ENCODE measurements at places on chromosomes 7 and 10.

GRCh38 chr7:25132430-25132829 lies 7.4 kb upstream of the CYCS start:
- no peak for DNase-seq

DNA sequence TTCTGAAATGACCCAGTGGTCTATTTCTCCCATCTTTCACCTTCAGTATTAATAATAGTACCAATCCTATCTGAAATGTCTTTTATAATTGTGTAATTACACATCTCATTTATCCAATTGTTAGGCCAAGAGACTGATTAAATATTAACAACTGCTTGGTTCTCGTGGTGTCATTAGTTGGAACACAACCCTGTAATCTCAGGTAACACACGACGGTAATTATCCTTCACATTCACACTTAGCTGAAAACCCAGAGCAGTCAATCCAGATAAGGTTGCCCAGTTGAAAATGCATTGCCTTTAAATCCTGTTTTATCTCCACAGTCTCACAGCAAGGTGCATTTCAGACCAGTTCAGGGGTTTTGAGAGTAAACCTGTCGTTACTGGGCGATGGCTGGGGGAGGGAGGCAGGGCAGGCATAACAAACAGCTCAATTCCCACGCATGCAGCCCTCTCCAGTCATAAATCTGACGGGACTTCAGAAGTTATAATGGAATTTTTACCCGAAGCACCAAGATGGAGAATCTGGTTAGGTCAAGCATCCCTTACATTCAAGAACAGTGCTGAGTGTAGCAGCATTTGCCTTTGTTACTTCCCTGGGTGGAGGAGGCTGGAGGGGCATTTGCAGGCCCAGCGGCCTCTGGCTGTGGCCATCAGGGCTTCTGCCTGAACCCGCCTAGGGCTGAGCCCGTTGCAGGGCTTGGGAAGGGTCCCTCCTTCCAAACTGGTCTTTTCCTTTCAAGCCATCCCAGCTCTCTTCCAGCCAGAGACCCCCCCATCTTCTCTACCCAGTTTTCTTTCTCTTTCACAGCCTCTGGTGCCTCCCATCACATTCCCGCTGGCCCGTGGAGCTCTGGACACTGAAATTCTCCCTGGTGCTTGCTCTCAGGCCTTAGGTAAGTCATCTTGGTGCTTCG lies 201.0 kb upstream of the LYZL2 start:
- DNase-seq: no peak

DNA sequence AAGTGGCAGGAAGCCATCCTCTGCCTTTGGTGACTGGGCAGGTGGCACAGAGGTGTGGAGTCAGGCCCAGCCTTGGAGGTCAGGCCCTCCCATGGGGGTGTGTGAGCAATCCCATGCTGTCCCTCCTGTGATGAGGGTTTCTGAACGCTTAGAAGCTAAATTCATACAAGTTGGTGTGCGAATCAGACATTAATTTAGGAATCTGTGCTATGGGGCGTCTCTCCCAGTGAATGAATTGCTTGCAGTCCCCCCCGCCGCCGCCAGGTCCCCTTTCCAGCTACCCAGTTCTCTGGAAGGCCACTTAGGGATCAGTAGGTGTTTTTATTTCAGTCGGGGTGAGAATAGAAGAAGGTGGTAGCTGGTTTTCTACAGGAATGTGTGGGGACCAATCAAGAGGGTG lies 37.5 kb downstream of the LRRC18 start:
- DNase-seq: no peak

- DNase-seq: no peak
These were observed 291.0 kb upstream of the C7orf33 start for GRCh38 chr7:148299350-148300276.

- DNase-seq: peak; percentile 49
These were observed 21.6 kb downstream of the PRPF18 start for GRCh38 chr10:13608246-13608853.

DNA sequence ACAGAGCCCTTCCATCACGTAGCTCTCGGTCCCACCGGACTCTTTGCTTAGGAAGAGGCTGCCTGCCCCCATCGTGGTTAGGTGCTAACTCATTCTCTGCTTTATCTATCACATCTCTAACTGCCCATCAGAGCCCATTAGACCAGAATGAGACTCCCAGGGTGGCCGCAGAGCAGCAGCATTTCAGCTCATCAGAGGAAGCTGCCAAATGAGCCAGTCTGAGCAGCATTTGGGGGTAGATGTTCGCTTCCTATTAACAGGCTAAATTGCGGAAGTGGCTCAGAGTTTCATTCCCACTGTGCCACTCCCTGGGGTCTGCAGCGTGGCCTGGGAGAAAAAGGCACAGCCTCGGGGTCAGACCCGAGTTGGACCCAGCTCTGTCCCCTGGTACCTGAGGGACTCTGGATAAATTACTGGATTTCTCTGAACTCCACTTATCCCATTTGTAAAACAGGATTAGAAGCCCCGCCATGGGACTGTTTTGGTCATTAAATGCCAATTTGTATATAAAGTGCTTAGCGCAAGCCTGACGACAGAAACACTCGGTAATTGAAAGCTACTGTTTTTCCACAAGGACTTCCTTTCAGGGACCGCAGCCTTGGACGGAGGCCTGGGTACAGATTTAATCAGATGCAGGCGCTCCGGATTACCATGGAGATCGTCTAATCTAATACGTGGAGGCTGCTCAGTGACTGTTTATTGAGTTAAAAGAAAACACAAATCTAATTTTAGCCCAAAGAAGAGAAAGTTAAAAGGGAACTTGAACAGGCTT lies 73.8 kb upstream of the PRLHR start:
- DNase-seq: peak; percentile 78

DNA sequence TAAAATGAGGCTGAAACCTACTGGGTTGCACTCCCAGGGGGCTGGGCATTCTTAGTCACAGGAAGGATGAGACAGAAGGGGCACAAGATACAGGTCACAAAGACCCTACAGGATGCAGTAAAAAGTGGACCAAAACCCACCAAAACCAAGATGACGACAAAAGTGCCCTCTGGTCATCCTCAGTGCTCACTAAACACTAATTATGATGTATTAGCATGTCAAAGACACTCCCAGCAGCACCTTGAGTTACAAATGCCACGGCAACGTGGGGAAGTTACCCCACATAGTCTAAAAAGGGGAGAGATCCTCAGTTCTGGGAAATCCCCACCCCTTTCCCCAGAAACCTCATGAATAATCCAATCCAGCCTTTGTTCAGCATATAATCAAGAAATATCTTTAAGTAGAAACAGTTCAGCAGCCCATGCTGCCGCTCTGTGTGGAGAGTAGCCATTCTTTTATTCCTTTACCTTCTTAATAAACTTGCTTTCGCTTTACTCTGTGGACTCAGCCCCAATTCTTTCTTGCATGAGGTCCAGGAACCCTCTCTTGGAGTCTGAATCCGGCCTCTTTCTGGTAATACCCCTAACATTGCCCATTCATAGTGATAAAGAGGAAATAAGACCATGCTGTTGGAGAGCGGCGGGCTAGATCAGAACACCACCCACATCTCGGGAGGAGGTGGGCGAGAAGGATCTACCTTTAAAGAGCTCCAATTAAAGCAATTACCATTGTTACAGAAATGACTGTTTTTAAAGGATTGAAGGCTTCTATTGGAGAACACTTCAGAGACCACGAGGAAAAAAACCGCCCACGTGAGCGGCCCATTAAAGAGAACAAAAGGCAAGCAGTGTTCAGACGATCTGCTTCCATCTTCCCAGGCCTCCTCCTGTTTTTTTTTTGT lies 170.9 kb downstream of the USP6NL start:
- no peak for DNase-seq

- DNase-seq: peak; percentile 95
These were observed 302.7 kb downstream of the HDAC9 start for GRCh38 chr7:18798088-18798906.

GRCh38 chr7:7989616-7990440 lies 21.2 kb downstream of the GLCCI1 start:
- no peak for DNase-seq

GRCh38 chr10:88983206-88983605 lies 7.4 kb upstream of the FAS start:
- peak; percentile 27 for DNase-seq

- DNase-seq: no peak
These were observed 334.1 kb downstream of the HPSE2 start for GRCh38 chr10:98901441-98902110.

Measured in astrocyte (in vitro differentiated cells and primary cell).